OCI-M1 (cell line): ENCODE measurements at places on chromosomes 5 and 9.
A peak's percentile ranks its signal among the peaks of the same experiment; 100 is the strongest.

DNA sequence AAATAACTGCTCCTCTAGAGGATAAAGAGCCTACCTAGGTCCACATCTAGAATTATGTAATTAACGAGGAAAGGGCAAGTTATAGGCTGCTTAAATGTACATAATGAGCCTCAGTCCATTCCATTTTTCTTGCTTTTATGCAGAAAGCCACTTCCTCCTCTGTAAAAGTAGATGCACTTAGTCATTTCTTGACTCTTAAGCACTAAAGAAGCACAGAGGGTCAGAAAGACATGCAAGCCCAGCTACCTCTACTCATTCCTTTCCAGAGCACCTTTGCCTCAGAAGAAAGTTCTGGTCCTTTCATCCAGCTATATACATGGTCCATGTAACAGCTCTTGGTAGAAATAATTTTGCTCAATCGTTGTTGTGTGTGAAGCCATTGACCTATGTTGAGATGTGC is 308.0 kb upstream of the NREP start:
- DNase-seq: no peak

- no peak for DNase-seq
These were observed 450.1 kb upstream of the ACTBL2 start for GRCh38 chr5:57932761-57933160.

DNA sequence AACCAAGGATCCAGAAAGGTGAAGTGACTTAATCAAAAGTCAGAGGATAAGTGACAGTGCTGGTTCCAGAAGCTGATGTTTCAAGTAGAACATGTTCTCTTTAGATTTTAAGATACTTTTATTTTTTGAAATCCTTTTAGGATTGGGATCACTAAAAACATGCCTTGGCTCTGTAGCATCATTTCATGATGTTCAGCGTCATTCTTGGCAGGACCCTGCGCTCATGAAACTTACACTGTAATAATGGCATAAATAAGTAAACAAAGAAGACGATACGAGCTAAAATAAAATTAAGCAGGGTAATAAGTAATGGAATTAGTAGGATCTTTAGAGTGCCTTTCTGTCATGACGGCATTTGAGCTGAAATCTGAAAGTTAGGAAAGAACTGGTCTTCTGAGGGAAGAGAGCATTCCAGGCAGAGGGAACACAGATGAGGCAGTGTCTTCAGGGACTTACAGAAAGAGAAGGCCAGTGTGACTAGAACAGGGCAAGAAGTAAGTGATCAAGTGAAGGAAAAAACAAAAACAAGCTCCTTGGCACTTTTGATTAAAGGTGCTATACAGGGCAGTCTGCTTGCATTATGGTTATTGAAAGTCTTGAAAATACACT is 19.9 kb downstream of the CTNNA1 start:
- DNase-seq: no peak

DNA sequence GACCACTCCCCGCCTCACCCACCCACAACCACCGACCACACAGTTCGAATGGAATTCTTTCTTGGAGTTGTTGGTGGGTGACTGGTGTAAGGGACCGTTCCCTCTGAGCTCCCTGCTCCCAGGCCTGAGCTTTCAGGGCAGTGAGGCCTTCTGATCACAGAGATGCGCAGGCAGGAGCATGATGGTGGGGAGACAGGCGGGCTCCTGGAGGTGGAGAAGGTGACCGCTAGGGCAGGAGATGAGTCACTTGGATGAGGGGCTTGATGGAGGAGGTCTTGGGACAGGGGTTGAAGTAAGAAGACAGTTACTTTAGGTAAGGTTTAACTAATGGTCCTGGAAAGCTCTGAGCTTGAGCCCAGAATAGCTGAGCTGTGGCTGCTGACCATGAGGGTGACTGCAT is 88.5 kb downstream of the HSPA4 start:
- DNase-seq: no peak

DNA sequence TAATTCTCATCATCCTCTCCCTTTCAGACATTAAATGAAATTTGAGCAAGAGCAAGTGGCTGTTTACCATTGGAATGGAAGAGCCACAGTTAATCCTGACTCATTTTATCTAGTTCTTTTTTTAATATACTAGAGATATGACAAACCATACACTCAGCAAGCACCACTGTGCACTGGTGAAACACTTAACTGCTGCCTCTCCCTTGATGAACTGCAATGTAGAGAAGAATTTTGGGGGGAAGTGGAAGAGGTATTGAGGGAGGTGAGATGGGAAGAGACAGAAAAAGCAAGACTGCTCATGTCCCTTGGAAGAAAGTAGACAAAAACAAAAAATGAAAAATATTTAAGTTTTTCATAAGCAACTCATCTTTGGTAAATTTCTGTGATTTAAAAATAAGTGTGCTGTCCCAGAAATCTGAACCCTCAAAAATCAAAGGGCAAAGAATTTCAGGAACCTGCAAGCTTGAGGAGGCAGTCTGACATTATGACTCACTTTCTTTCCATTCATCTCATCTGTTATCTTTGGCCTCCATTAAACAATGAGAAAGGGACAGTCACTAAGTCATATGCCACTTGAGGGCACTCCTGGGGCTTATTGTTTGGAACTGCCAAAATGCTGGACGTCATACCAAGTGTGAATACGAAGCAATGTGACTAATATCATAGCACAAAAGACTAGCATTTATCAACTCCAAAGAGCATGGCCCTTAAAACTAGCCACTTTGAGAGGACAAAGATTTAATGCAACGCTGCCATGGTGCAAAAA is 566.8 kb upstream of the DMAC1 start:
- DNase-seq: peak; percentile 100

- peak; percentile 100 for DNase-seq
These were observed 457.3 kb downstream of the DMAC1 start for GRCh38 chr9:7342229-7342628.

DNA sequence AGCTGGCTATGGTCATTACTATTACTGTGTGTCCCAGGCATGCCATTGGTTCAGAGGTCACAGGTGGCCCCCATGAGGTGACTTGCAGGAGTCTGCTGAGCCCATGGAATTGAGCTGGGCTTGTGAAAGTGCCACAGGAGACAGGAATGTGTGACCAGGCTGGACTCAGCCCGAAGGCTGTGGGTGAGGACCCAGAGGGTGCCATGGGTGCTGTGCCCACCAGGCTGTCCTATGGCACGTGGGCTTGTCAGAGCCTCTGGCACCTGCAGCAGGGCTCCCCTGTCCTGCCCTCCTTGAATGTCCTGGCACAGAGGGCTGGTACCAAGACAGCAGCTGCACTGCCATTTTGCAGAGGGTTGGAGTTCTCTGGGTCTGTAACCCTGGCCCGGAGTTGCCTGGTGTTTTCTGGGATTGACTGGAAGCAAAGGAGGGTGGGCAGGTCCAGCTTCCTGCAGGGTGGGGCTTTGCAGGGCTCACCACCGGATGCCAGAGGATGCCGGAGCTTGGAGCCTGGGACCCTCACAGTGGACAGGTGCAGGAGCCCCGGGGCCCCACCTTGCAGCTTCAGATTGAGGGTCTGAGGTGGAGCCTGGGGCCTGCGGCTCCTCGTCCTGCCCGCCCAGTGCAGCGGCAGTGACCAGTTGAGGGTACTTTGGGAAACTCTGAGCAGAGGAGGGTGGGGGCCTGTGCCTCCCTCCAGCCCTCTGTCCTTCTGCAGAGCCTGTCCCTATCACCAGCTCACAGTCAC is 14.2 kb downstream of the COL5A1 start:
- DNase-seq: no peak

DNA sequence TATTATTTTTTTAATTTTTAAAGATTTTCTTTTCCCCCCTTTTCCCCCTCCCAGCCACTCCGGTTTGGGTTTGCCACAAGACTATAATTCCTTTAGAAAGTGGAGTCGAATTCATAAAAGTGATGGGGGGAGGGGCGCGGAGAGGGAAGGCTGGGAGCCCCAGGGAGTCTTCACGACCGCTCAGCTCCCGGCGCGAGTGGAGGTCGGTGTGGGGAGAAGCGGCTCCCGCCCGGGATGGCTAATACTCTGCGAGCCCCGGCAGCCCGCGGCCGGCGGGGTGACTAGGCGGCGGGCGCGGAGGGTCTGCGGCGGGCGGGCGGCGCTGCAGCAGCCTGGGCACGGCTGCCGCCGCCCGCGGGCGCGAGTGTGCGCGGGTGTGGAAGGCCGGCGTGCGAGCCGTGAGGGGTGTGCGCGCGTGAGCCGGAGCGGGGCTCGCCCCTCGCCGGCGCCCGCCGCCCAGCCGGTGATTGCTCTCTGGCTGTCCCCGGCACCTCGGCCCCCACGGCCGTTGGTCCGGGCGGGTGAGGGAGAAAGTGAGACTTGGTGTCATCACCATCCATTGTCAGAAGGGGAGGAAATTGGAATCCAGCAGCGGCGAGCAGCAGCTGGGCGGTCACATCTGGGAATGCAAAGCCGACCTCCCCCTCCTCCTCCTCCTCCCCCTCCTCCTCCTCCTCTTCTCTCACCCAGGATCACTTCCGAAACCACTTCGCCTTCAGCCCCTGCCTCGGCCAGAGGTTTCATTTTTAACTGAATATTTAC is at the start of gene PARP8:
PARP8 (plus strand) TSS at position 377 of the 762 bp plus-strand sequence. CDS start 459 bp downstream, outside the sequence.
- DNase-seq: peak; percentile 79

- DNase-seq: no peak
These were observed 3.0 kb upstream of the C1QTNF3 start for GRCh38 chr5:34045996-34046395.

DNA sequence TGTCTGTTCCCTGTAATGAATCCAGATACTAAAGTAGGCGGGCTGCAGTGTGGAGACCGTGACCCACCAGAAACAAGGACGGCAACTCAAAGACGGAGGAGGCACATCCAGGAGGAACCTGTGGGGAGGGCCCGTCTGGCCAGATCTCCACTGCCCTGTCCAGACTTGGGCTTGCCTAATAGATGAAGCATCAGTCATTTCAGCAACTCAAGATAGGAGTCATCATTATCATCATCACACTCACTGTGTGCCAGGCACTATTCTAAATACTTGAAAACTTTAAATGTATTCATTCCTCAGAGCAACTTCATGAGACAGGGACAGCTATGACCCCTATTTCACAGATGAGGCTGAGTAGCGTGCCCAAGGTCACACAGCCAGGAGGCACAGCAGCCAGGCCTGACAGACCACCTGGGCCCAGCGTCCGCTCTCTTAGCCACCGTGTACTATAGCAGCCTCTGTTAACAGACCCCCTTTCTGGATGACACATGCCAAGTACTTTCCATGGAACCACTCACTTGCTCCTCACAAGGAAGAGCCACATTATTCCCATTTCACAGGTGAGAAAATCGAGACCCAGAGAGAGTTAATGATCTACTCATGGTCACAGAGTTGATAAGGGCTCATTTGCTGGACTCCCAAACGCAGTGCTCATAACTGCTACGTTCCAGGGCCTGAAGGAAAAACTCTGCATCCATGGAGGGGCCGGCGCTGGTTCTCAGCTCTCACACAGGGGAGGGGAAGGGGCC is 4.9 kb upstream of the IL4 start:
- no peak for DNase-seq

GRCh38 chr9:104879555-104880309 is 48.2 kb downstream of the ABCA1 start:
- no peak for DNase-seq

DNA sequence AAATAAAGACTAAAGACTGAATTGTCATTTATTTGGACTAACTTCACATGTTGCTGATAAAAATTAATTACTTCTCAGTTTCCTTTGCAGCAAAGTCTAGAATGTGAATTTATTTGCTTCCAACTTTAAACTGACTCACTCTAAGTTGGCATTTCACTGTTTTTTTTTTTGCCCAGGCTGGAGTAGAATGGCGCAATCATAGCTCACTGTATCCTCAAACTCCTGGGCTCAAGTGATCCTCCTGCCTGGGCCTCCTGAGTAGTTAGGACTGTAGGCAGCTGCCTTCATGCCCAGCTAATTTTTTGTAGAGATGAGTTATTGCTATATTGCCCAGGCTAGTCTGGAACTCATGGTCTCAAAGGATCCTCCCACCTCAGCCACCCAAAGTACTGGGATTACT is 3.5 kb downstream of the CCNB1 start:
- no peak for DNase-seq

DNA sequence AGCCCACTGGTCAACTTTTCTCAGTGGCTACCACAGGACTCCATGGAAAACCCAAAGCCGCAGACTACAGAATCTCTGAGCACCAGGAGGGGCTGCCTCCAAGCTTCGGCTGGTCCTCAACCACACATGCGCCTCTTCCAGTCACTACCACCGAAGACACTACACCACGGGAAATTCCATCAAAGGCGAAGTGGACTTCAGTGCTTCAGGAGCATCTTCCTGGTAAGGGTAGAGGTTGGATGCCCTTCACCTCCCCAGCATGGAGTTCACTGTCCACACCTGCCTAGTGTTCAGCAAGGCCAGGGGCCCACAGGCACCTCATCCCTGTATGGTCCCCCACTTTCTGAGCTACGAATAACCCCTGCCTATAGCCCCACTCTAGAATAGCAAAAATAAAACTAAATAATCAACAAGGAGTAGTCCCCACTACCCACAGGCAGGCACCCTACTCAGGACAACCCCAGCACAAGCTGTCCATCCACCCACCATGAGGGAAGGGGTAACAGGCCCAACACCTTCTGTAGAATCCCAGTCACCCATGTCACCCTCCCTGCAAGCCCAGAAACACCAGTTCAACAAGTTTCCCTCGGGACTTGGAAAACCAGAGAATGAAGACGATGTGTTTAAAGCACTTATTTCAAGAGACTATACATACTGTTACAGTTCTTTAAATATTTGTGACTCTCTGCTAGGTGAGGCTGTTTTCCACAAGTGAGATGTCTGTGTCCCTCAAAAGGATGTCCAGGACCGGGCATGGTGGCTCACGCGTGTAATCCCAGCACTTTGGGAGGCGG is 2.6 kb downstream of the VDAC1 start:
- DNase-seq: no peak

- DNase-seq: no peak
These were observed 7.6 kb downstream of the S1PR3 start for GRCh38 chr9:88998911-88999310.

DNA sequence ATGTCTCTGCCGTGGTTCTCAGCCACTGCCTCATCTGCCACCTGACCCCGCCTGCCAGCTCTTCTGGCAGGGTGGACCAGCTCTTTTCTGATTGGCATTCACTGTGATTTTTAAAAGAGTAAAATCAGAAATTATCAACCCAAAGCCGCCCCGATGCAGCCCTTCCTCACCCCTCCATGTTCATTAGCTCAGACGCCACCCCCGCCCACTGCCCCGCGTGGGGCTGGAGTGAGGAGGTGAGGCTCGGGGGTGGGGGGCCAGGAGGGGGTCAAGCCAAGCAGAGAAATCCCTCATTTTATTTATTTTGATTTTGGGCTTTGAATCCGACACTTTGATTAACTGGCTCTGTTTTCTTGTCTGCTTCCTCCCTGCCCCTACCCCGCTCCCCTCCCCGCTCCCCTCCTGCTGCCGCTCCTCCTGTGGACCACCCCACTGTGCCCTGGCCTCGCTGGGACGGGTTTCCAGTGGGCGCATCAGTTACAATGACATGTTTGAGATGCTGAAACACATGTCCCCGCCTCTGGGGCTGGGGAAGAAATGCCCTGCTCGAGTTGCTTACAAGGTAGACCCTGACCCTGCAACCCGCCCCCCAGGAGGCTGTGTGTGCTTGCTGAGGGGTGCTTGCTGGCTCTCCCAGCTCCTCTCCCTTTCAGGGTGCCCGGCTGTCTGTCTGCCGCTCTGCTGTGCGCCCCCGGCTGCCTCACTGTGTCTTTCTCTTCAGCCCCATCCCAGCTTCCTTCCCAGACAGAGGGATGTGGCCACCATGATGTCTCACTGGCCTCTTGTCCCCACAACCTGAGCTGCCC is 224.9 kb downstream of the CACNA1B start:
- DNase-seq: no peak

- no peak for DNase-seq
These were observed 32.3 kb upstream of the CEP72 start for GRCh38 chr5:579746-580366.
